ENCODE measurements at places on chromosomes 5 and 9.
A peak's percentile ranks its signal among the peaks of the same experiment; 100 is the strongest.

DNA sequence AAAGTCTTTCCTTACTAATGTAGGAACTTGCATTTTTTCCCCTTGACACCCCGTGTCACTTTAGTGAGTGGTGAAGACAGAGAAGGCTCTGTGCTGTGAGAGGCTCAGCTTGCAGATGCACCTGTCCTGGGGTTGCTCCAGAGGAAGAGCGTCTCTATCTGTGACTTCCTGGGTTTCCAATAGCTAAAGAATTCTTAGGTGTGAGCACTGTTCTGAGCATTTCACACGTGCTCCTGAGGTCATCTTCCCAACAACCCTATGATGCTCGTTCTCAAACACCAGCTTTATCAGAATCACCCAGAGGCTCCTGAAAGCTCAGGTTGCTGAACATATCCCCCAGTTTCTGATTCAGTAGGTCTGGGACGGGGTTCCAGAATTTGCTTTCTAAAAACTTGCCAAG, 6.4 kb upstream of the CTSV start:
- no peak for DNase-seq

- DNase-seq, result peak; percentile 55
These were observed 75.5 kb downstream of the PHAX start for GRCh38 chr5:126676195-126676624.

GRCh38 chr5:56302027-56302426, 68.9 kb upstream of the ANKRD55 start:
- DNase-seq, result no peak

DNA sequence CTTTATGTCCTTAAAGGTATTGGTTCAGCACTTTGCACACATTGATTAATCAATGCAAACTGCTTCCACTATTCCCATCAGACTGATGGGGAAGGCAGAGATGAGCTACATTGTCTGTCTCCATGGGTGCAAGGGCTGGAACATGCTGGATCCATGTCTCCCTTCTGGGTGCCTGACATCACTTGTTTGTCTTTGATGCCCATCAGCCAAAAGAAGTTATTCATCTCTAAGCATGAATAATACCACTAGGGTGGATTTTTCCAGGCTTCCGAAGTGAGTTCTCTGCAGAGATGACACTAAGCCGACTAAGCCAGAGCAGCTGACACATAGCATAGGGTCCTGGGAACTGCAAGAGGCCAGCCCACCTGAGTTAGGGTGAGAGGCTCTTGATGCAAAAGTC, 8.7 kb downstream of the FGF1 start:
- DNase-seq, result no peak

GRCh38 chr9:114216081-114216480, 60.7 kb downstream of the COL27A1 start:
- no peak for DNase-seq

GRCh38 chr9:81397481-81398381, 291.6 kb downstream of the TLE1 start:
- no peak for DNase-seq

DNA sequence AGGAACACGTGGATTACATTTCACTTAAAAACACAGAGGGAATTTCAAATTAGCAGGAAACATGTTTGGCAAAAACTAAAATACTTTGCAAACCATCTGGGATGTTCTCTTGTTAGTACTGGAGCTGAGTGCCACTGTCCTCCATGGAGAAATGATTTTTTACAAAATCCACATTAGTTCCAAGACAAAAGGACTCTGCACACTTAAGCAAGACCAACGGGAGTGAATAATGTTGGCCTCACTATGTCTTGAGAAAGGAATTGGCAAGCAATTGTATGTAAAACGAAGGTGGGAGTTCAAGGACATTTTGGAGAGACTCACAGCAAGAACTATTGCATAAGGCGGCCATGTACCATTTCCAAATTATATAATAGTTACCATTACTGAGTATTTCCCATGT, 547.5 kb downstream of the EBF1 start:
- DNase-seq, result no peak

DNA sequence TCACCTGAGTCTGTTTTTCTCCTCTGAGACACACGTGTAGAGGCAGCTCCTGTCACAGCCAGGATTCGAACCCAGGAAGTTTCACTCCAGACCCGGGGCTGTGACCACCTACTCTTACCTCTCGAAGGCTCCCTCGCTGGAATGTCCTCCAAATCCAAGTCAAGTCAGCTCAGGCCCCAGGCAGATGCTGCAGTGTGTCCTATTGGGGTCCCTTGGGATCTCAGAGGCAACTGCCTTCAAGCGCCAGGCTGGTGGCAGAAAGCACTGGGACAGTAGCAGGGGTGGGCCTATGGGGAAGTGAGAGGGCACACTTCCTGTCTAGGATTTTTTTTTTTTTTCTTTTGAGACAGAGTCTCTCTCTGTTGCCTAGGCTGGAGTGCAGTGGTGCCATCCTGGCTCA, 762 bp upstream of the ST6GALNAC4 start:
- DNase-seq, result no peak

DNA sequence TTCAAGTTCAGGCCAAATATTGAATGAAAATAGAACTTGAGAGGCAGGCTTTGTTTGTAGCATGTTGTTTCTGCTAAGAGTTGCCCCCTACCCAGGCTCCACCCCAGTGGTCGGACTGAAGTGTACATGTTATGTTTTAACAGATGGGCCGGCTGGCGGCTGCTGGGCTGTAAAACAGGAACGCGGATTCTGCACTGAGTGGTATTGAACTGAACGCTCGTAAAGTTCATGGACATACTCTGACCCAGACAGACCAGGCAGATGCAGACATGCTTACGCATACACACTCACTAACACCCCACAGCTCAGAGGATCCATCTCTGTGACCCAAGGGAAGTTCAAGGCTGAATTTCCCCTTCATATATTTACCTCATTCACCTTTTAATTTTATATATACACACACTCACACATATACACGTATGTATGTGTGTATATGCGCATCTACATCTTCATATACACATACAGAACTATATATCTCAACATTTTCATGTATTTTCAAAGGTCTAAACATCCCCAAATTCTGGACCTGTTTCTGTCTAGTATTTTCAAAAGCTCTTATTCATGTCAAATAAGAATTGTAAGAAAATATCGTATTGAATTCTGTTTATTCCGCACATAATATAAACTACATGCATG, 1.4 kb downstream of the MARCHF3 start:
- DNase-seq, result no peak

GRCh38 chr9:116370556-116370955, 217.0 kb downstream of the PAPPA start:
- no peak for DNase-seq

GRCh38 chr5:163910226-163910625, 404.8 kb downstream of the MAT2B start:
- DNase-seq, result no peak

DNA sequence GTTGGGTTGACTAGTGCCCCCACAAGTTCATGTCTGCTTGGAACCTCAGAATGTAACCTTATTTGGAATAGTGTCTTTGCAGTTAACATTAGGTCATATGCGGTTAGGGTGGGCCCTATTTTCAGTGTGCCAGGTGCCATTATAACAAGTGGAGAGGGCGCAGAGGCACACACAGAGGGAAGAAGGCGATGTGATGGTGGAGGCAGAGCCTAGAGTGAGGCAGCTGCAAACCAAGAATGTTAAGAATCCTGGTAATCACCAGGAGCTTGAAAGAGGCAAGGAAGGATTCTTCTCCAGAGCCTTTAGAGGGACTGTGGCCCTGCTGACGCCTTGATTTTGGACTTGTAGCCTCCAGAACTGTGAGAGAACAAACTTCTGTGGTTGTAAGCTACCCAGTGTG, 10.9 kb downstream of the GPR107 start:
- DNase-seq, result no peak

GRCh38 chr5:38079620-38080402, 178.5 kb upstream of the EGFLAM start:
- no peak for DNase-seq

DNA sequence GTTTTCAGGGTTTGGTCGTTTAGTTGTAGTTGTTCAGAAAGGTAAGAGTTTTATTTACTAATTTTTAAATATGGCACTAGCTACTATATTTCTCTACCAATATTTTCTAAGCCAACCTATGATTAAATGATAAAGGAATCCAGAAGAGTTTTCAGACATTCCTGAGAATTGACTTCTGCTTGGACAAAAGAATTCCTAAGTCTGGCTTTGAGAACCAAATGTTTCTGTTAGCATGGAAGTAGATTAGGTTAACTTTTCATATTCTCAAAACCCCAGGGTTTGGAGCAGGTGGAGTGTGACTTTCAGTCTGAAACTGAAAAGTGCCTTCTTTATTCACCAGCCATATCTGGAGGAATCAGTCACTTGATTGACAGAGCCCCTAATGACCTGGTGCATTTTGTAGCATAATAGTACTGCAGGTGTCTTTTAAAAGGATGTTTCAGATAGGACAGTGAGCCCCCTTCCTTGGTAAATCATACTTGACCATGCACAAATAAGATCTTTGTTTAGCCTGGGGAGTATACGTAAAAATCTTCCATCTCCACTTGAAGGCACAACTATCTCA, 457.0 kb upstream of the ZNF462 start:
- no peak for DNase-seq

GRCh38 chr5:135391116-135391868, 7.7 kb downstream of the MACROH2A1 start:
- peak; percentile 63 for DNase-seq

DNA sequence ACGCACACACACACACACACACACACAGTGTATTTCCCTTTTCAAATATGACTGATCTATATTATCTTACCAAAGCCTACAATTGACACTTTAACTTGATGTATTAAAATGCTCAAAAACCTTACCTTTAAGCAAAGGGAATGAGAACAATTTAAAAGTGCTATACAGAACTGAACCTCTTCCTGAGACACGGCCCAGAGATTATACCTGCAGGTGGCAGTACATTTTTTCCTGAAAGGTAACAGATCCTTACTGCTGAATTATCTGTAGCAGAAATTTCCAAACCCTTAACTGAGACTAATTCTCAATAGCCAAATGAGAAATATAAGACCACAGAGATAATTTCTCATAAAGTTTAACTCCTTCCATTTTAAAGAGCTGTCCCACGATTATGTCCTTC, 91.1 kb downstream of the MYO10 start:
- DNase-seq, result no peak

DNA sequence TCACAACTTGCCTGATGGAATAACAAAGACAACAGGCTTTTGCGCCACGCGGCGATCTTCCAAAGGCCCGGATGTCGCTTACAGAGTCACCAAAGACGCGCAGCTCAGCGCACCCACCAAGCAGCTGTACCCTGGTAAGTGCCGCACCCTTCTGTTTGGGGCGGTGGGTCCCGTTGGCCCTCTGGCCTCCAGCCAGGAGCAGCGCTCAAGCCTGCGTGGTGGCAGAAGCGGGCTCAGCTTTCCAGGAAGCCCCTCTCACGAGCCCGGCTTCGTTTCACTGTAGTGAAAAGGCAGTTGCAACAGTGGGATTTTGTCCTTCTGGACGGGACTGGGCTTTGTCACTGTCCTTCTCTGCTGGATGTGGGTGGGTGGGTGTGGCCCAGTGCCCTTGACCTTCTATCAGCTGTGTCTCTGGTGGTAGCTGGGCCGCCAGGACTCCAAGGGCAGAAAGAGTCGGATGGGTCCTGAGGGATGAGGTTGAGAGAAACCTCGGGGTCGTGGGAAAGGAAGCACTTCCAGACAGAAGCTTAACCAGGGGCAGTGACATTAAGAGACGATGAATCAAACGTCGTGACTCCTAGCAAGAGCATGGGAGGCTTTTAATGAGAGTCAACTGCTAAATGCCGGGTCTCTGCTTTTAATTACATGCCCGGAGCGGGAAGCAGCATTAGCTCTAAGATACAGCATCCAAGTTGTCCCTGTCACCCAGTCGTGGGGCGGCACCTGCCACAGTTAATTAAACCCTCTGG, 49.5 kb downstream of the COL5A1 start:
- DNase-seq, result no peak

GRCh38 chr5:155069961-155070360, 56.4 kb downstream of the KIF4B start:
- no peak for DNase-seq

DNA sequence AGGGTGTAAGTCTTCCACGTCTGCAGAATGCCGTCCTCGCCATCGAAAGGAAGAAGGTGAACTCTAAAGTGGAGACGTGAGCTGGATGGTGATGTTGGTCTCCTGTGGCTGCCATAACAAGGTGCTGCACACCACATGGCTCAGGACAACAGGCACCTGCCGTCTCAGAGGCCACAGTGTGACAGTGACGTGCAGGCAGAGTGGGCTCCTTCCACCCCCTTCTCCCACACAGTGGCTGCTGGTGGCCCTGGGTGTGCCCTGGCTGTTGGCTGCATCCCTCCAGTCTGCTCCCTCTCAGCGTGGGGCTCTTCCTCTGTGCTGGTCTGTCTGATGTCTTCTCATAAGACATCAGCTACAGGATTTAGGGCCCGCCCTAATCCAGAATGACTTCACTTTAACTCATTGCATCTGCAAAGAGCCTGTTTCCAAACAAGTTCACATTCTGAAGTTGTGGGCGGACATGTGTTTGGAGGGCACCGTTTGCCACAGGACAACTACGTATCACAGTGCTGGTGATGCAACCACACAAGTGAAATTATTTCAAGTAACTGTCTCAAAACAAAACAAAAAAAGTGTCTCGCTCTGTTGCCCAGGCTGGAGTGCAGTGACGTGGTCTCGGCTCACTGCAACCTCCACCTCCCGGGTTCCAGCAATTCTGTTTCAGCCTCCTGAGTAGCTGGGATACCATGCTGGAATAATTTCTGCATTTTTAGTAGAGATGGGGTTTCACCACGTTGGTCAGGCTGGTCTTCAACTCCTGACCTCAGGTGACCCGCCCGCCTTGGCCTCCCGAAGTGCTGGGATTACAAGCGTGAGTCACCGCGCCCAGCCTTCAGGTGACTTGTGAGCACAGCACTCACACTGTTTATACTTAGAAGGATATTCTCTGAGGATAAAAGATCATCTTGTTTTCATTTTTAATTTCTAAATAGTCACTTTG, 31.2 kb upstream of the CLPTM1L start:
- no peak for DNase-seq

- no peak for DNase-seq
These were observed 24.7 kb downstream of the DNAJA1 start for GRCh38 chr9:33049680-33050361.

- peak; percentile 61 for DNase-seq
These were observed at the start of gene PTPDC1 for GRCh38 chr9:94084314-94084713. Gene PTPDC1, plus strand, starts transcription at chr9:94084464. Its CDS starts 67 bp downstream, at chr9:94084531.

- DNase-seq, result no peak
These were observed 355.3 kb downstream of the TMEM232 start for GRCh38 chr5:110371011-110371724.
